ENCODE measurements at places on chromosomes 11 and 22.

GRCh38 chr11:2524446-2525165, 79.8 kb downstream of the KCNQ1 start:
- no peak for DNase-seq

DNA sequence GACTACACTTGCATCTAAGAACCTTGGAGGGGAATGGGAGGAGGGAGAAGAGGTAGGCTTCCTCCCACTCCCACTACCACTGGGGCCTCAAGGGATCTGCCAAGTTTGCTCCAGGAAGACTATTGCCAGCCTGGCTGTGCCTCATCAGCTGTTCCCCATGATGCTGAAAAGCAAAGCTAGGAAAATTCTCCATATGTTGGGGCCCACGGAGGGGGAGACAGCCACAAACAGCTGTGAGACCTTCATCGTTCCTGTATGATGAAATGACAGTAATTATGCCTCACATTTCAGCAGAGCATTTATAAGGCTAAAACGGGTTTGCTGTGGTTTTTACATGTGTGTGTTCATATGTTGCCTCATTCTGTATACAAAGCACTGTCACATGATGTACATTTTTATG, 6.7 kb downstream of the DSCAML1 start:
- DNase-seq = no peak

GRCh38 chr11:37973941-37974340, 1375.9 kb upstream of the RAG2 start:
- DNase-seq = no peak

DNA sequence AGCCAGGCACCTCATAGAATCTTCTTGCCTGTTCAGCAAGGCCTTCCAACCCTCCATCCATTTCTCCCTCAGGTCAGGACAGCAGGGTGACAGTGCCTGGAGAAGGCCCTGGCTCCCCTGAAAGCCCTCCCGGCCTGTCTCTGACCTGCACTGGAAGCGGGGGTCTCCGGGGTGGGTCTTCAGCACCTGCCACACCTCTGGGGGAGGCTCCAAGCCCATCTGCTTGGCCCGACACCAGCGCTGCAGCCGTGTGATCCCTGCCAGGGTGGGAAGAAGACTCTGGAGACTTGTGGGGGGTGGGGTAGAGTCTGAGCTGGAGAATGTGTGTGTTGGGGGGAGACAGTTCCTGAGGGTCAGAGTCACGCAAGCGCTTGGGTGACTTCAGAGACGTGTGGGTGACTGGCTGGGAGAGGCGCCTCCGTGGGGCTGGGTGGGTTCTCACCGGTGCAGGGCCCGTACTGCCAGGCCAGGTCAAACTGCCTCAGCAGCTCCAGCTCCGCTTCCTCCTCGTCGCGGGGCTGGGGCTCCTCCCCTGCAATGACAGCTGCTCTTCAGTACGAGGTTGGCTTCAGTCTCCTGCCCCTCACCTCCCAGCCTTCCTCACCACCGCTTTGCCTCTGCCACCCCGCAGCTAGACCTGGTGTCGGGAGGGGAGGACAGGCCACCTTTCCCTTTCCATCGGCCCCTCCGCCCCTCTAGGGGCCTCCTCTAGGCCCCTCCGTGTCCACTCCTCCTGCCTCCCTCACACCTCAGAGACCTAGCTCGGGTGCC, 615 bp downstream of the POLD4 start:
- no peak for DNase-seq

GRCh38 chr22:28882878-28883656, at the start of gene ZNRF3:
TSS of gene ZNRF3 (plus strand) at chr22:28883572. CDS start at chr22:28883767, 195 bp downstream.
- DNase-seq = peak; percentile 85

DNA sequence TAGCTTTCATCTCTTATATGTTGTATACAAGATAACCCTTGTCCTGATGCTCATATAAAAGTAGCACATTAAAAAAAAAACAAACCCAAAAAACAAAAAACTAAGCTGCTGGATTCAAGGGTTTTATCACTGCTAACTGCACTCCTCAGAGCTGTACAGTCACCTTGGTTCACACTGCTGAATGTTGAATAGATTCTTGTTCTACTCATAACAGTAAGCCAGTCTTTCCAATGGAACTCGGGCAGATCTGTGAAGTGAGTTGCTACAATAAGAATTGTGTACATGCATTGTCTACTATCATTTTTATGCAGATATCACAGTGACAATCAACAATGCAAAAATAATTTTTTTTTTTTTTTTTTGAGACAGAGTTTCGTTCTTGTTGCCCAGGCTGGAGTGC, 4.7 kb downstream of the HARBI1 start:
- DNase-seq = no peak

DNA sequence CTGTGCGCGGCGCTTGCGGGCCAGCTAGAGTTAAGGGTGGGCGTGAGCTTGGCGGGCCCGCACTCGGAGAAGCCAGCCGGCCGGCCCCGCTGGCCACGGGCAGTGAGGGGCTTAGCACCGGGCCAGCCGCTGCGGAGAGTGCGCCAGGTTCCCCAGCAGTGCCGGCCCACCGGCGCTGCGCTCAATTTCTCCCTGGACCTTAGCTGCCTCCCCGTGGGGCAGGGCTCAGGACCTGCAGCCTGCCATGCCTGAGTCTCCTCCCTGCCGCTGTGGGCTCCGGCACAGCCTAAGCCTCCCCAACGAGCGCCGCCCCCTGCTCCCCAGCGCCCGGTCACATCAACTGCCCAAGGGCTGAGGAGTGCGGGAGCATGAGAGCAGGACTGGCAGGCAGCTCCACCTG, 5.2 kb upstream of the PES1 start:
- no peak for DNase-seq

- DNase-seq = no peak
Measured at GRCh38 chr22:19292458-19293230, 1.1 kb upstream of the CLTCL1 start.

- no peak for DNase-seq
Measured at GRCh38 chr11:59669611-59670009, 773 bp upstream of the PATL1 start.

DNA sequence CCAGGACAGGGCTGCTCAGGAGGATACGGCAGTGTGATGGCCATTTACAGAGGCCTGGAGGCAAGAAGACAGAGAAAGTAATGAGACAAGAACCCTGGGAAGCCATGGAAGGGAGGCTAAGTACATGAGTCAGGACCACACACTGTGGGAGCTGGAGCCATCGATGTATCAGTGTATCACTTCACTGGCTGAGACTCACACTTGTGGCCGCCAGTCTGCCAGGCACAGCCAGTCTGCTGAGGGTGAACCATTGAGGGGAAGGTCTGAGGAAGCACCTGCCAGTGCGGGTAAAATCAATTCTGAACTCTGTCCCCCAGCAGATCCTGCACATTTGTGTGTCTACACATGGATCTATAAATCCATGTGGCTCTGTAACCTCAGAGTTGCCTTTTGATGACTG, 195.6 kb downstream of the GRIK4 start:
- no peak for DNase-seq

- no peak for DNase-seq
Measured at GRCh38 chr11:132821014-132821413, 711.3 kb downstream of the OPCML start.

DNA sequence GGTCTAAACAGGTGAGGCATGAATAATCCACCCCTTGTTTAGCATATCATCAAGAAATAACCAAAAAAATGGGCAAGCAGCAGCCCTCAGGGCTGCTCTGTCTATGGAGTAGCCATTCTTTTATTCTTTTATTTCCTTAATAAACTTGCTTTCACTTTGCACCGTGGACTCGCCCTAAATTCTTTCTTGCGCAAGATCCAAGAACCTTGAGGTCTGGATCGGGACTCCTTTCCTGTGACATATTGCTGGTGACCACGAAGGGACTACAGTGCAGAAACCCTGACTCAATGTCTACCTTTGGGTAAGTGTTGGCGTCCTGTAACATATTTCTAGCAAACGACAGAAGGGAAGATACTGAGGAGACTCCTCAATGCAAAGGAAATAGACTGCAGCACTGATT, 1099.2 kb downstream of the FAM181B start:
- no peak for DNase-seq

DNA sequence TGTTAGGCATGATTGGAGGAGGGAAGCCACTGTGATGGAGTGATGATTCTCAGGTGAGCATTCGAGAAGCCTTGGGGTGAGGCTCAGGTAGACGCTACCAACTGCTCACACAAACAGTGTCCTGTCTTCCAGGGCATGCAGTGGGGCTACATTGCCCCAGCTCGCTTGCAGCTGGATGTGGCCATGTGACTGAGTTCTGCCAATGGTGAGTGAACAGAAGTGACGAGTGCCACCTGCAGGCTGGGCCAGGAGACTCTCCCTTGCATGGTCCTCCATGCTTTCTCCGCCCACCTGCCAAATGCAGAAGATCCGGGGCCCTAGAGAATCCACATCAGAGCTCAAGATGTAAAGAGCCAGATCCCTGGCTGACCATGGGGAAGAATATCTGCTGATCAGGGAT, 195.9 kb downstream of the BCR start:
- DNase-seq = peak; percentile 4

GRCh38 chr11:61325649-61326414, 7.1 kb downstream of the DDB1 start:
- DNase-seq = no peak

GRCh38 chr22:44648821-44649565, 53.0 kb upstream of the PRR5 start:
- no peak for DNase-seq

- no peak for DNase-seq
Measured at GRCh38 chr11:40118026-40118425, 1341.4 kb downstream of the LRRC4C start.

- no peak for DNase-seq
Measured at GRCh38 chr11:67281552-67282150, 7.5 kb upstream of the ANKRD13D start.

GRCh38 chr22:23071230-23072076, 1.1 kb downstream of the GNAZ start:
- no peak for DNase-seq

- DNase-seq = peak; percentile 74
Measured at GRCh38 chr11:66317723-66318599, 1.1 kb upstream of the CD248 start.

Measured in CD4-positive, CD25-positive, alpha-beta regulatory T cell (primary cell).